AML-193 (cell line): ENCODE measurements at places on chromosomes 1 and 21.

DNA sequence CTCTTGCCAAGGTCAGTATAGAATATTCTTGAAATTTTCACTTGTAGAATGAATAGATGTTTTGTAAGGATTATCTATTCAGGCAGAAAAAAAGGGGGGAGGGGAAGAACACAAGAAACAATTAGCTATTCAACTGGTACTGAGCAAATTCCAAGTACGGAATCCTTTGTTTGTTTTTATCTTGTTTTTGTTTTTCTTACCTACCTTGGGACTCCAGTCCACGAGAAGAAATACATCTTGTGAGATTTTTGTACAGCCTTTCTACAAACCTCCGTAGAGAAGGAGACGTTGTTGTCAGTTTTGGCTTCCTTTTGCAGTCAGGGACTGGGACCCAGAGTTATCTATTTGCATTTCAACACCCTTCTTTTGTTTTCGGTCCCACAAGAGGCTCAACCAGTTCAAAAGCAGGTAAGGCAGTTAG, 36.0 kb downstream of the ZNF281 start:
- no peak for DNase-seq

DNA sequence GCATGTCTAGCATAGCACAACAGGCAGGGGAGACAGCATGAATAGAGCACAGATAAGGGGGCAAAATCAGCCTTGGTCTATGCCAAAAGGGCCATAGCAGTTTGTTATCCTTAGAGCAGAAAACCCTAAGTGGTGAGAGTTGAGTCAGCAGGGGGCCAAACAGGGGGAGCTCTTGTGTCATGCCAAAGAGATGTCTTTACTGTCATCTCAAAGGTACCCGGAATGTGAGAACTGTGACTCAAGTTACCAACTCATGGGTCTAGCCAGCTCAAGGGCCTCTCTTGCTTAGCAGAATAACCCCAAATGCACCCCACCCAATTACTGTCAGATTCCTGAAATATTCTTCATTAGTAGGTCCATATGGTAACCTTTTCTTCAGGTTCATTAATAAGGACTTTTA, 45.9 kb upstream of the NRDC start:
- no peak for DNase-seq

DNA sequence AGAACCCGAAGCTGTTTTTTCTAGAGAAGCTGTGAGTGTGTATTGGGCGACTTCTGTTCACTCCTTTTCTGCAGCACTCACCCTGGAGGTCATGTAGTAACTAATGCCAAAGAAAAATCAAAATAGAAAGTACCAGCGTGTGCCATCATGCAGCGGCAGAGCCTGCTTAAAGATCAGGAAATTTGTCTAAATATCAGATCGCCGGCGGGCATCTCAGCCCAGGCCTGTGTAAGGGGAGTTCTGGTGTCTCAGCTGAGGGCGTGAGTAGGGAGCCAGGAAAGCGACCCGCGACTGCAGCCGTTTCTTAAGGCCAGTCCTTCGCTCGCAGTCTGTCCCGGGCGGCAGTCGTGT, 768 bp downstream of the EDARADD start:
- no peak for DNase-seq

DNA sequence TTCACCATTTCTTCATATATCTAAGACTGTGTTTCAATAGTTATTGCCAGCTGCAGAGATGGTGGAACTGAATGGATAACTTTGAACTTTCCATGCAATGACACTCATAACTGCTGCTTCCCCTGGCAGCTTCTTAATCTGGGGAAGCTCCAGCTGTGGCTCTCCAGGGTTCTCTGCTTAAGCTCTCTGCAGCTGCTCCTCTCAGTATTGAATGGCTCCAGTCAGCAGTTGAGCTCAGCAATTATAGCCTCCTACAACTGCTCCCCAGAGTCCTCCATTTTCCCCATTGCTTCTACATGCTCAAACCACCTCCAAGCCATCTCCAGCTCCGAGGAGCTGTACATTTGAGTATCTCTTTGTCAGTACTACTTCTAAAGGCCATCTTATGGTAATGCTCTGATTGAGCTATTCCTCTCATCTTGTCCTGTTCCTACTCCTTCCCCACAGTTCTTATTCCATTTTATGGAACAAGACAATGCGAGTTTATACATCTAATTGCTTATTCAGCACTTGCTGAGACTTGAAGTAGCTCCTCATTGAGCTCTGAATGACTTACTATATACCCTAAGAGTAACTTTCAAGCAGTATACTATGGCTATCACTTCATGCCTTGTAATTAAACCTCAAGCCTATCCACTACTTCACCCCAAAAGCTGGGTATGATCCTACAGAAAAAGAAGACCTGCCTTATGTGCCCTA, 362.4 kb downstream of the NEGR1 start:
- no peak for DNase-seq

DNA sequence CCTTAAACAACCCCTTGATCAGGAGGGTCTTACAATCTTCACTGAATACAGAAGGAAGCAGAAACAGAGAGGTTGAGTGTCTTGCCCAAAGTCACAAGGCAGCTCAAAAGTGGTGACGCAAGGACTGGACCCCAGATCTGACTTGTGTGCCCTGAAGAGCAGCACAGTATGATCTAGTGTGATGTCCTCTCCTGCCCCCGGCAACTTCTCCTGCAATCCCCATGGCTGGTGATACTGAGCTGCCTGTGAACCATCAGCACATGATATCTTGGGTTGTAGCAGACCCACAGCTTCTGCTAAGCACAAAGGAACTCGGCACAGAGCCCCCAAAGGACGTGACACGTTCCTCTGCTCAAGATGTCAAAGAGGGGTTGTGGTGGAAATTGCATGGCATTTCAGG, 51.2 kb upstream of the EDN2 start:
- no peak for DNase-seq

- peak; percentile 58 for DNase-seq
Measured at GRCh38 chr1:203082571-203083462, 3.0 kb downstream of the MYOG start.

GRCh38 chr21:31343030-31343510, 991 bp downstream of the TIAM1 start:
- no peak for DNase-seq

DNA sequence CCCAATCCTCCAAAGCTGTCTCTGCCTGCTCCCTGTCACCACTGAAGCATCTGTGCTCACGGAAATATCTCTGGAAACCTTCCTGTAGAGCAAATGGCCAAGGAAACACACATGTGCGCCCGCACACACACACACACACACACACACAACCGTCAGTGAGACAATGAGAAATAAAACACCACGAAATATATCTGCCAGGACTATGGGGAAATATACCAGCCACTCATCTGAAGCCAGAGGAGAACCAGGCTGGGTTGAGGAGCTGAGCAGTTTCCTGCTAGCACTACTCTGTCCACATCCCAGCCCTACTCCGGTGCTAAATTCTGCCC, 25.1 kb upstream of the PLXNA2 start:
- DNase-seq: no peak

GRCh38 chr1:65059930-65060538, 88.0 kb upstream of the AK4 start:
- DNase-seq: peak; percentile 52

DNA sequence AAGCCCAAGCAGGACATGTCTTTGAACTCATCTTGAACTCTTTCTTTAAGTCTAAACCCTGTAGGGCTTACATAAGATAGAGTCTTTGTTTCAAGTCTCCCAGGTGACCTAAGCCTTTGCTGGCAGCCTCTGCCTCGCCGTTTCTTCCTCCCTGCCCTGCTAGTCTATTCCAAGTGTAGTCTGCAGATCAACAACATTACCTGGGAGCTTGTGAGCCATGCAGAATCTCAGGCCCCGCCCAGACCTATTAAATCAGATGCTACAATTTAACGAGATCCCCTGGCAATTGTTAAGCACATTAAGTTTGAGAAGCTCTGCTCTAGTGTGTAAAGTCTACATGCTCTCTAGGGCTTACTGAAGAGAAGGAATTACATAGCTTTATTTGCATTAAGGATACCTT, 271.6 kb downstream of the PBX1 start:
- DNase-seq: no peak

GRCh38 chr1:233518344-233518743, 95.6 kb upstream of the KCNK1 start:
- DNase-seq: peak; percentile 57

- no peak for DNase-seq
Measured at GRCh38 chr1:29756901-29757725, 520.8 kb downstream of the PTPRU start.

DNA sequence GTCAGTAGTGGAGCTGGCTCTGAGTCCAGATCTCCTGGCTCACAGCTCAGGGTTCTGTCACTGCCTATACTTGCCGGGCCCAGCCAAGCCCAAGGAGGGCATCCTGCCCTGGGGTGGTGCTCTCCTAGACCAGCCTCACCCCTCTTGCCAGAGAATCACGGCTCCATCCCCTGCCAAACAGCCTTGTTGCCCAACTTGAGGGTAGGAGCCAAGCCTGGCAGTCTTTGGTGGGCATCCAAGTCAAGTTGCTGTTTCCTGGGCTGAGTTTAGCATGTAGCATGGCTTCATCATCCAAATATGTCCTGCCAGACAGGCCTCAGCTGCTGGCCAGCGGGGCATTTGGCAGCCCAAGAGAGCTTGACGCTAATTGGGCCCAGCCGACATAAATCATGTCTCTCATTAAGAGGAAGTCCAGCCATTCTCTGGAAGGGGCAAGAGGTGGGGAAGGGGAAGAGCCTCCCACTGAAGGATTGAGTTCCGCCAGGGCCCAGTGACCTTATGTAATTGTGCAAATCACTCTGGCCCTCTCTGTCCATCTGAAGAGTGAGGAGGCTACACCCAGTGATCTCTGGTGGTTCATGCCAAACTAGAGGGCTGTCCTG, 22.6 kb upstream of the TRABD2B start:
- DNase-seq: no peak

DNA sequence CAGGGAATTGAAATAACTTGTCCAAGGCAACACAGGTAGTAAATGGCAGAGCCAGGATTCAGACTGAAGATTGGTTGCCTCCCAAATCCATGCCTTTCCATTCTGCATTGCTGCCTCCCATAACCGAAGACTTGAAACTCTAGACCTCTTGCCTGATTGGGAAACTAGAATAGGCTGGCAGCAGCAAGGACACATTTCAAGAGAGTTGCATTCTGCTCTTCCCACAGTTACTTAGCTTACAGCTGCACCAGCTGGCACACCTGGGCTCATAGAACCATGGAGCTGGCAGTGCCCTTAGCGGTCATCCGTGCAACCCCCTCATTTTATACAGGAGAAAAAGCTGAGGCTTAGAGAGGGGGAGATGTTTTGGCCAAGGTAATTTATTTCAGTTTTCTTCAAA, 8.0 kb downstream of the TRNAU1AP start:
- no peak for DNase-seq
